Stimulated activated CD4-positive, alpha-beta T cell treated with anti-CD3 and anti-CD28 coated beads, TNF-alpha, amount 100 ng/mL, for 24 hours (primary cell): ENCODE measurements at places on chromosomes 2 and 18.

DNA sequence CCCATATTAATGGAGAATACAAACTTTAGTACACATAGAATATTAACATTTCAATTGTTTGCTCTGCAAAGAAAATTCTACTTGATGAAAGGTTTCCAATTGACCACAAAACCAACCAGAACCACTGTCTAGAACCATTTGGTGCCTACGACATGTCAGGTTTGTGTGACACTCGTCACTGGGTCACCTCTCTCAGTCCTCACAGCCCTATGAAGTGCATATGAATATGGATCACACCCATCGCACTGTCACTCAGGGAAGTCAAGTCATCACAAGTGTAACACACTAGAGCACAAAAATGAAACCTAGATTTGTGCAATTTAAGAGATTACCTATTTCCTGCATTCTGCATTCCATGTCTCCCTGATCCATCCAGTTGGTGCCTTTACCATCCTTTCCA, 43.7 kb downstream of the PTPN2 start:
- no peak for DNase-seq

DNA sequence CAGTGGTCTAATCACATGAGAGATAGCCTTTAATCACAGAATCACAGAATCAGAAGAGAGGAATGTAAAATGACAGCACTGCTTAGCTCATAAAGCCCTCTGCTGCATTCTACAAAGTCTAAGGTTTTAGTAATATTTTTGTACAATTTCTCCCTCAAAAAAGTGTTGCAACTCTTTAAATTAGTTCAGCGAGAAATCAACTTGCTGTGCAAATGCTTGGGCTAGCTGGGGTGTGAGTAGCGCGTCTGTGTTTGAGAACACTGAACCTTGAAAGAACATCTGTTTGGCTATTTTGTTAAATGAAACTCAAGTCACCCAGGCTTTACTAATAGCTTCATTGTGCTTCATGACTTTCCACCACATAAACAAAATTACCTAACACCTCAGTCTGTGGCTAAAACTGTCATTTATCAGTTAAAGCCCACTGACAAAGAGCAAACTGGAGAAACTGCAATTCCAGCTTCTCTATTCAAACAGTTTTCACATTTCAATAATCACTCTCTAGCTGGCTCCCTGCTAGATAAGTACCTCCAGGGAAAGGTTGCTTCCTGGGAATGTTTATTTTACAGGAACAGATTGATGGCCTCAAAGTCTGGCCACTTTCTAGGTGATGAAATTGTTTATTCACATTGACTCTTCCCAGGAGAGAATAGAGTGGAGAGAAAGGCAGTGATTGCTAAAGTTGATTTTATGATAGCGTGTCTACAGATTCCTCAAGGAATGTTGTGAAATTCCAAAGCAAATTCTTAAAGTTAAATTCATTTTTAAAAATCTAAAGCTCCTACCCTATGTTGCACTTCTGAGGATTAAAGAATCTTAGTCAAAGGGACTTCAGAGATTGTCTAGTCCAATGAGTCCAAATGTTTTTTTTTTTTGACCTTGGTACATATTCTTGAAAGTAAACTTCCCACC, 36.0 kb upstream of the STAT1 start:
- DNase-seq = no peak

DNA sequence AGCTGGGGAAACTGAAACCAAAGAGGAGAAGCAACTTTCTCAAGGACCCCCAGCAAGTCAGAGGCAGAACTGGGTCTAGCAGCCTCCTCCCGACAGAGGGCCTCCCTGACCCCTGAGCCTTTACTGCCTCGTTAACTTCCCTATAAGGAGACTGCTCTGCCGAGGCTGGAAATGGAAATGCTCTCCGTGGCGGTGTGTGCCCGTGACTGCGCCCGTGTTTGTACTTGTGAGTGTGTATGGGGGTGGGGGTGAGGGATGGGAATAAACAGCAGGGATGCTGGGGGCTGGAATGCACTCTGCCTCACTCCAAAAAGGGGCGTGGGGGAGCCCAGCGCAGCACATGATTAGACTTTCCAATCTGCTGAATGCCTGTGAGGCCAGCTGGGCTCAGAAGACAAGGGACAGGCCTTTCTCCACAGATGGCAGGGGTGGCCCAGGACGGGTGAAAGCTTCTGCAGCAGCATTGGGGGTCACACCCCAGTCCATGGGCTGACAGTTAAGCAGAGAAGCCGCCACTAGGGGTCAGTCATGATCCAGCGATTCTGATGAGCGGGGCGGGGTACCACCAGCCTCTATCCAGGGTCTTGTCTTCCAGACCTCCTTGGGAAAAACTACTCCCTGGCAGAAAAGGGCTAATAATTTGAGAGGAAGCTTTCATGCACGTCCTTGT, 26.8 kb downstream of the MPHOSPH10 start:
- peak; percentile 25 for DNase-seq

GRCh38 chr18:14768241-14768640, 20.3 kb downstream of the ANKRD30B start:
- no peak for DNase-seq

DNA sequence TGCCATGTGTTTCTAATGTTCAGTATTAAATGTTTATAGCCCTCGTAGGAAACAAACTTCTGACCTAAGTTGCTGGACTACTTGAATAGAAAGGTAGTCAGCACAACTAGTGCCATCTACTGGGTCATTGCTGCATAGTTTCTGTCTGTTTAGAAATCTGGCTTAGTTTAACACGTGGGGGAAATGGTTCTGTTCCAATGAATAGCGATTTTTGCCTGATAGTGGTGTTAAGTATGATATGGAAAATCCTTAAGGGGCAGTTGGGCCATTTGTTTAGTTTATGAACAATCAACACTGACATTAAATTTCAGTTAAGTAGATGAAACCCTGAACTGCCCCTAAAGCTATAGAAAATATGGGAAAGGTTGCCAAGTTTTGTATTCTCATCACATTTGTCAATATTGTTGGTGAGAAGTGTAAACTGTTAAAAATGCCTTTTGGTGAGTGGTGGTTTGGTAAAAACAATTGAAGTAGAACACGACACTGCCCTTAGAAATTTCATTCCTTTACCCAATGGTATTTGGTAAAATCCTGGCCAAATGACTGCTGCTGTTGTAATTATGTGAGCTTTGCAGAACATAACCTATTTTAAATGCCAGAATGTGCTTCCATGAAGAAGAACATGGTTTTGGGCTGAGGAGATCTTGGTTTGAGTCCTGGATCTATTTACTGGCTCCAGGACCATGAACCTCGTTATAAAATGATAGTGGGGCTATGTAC, 13.2 kb downstream of the NABP1 start:
- no peak for DNase-seq

DNA sequence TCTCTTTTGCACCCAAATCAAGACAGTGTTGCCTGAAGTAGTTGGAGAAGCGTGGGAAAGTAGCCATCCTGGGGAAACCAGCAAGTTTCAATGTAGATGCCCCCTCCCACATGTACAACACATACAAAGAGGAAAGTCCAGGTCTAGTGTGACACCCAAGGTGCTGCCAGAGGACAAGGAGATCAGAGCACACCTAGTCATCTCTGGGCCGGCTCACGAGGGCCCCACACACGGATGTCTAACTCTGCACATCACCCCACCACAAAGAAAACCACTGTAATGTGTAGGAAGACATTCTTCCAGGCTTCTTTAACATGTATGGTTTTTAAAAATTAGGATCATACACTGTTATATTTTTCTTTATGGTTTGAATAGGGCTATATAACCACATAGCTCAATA, 21.6 kb downstream of the PARD6G start:
- no peak for DNase-seq

DNA sequence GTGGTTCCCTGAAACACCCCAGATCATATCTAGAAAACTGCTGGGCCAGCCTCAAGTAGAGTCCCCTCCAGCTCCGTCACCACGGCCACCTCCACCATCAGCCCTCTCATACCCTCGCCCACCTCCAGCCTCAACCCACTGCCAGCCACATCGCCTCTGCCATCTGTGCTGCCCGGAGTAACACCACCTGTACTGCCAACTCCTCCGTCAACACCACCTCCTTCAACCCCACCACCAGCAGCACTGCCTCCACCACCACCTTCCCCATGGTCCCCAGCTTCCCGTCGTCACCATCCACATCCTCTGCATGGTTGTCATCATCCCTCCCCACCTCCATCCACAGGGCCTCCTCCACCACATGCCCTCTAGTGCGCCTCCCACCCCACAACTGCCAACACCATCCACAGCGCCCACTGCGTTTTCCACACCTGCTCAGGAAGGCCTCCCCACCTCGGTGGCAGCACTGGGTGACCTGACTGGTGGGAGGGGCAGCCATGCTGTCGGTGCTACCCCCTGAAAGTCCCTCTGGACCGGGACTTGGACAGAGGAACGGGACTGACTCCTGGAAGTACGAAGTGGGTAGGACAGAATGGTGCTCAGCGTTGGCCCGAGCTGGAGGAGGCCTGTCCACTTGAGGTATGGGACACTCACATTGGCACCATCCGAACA, 1.6 kb downstream of the SNED1 start:
- DNase-seq = no peak

GRCh38 chr2:30706534-30707303, 100.5 kb downstream of the CAPN13 start:
- peak; percentile 65 for DNase-seq

DNA sequence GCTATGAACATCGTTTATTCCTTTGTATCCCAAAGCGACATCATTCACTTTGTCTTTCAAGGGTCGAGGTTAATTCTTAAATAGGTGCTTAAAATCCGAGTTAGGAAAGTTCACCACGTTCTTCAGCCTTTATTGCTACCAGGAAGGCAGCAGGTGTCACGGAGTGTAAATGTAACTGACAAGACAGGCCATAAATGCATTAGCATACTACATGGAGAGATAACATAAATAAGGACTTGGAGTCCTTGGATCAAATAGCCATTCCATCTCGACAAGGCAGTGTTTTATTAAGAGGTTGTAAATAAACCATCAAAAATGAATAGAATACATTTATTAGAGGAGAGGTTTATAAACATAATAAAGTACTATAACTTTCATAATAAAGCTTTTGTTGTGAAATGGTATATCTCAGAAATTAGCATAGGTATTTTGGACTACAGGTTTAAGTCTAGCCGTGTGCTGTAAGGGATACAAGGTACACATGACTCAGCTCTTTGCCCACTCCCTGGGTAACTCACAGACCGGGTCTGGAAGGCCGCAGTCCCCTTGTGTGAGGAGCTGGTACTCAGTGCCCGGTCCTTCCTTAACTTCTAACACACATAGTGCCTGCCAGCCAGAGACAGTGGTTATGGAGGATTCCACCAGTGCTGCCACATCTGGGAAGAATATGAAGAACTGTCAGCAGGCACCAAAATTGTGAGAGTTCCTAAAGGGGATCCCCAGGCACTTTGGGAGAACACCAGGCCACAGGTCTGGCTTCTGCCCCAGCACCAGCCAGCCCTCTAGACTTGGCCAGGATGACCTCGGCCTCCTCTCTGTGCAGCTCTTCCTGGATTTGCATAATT, 29.4 kb downstream of the CAPN13 start:
- DNase-seq = no peak

DNA sequence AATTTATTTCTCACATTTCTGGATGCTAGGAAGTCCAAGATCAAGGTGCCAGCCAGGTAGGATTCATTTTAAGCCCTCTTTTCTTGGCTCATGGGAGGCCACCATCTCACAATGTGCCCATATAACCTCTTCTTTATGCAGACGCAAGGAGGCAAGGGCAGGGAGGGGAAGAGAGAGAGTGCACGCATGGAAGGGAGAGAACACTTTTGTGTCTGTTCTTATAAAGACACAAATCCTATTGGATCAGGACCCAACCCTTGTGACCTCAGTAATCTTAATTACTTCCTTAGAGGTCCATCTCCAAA, 32.5 kb downstream of the CMPK2 start:
- no peak for DNase-seq

GRCh38 chr2:226608451-226608850, 191.2 kb downstream of the IRS1 start:
- no peak for DNase-seq

DNA sequence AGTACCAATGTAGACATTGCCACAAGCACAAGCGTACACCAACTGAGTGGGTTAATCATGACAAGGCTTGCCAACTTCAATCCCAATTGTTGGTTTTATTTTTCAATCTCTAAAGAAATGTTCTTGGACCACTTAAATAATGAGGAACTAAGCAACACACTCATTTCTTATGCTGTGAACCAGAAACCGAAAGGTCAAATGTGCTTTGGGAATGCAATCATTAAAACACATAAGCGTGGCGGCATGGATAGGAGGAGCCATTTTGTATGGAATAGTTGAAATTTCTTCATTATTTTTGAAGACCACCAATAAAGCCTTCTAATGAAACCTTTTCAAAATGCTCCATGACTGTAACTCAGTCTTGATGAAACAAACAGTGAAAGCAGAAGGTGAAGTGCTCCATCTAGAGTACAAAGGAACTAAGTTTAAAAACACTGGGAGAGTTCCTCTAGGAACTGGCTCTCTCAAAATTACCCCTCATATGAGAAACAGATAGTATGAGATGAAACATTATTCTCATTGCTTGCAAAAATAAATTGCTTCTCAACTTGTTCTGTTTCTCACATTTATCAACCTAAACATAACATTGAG, 113.2 kb upstream of the CHST9 start:
- no peak for DNase-seq

- DNase-seq = no peak
Observed at GRCh38 chr18:48293954-48294898, 115.0 kb downstream of the ZBTB7C start.

DNA sequence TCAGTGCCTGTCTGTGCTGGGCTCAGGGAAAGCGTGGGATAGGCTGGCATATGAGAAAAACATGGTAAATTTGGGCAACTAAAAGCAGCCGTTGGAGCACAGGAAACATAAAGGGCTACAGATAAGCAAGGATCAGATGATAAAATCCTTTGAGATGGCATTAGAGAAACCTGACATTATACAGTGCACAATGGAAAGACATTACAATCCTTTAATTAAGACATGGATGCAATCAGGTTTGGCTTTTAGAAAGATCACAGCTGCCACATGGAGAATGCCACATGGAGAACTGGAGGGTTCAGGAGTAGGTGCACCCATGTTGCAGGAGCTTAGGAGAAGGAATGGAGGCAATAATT, 117.3 kb downstream of the CDC42EP3 start:
- no peak for DNase-seq

DNA sequence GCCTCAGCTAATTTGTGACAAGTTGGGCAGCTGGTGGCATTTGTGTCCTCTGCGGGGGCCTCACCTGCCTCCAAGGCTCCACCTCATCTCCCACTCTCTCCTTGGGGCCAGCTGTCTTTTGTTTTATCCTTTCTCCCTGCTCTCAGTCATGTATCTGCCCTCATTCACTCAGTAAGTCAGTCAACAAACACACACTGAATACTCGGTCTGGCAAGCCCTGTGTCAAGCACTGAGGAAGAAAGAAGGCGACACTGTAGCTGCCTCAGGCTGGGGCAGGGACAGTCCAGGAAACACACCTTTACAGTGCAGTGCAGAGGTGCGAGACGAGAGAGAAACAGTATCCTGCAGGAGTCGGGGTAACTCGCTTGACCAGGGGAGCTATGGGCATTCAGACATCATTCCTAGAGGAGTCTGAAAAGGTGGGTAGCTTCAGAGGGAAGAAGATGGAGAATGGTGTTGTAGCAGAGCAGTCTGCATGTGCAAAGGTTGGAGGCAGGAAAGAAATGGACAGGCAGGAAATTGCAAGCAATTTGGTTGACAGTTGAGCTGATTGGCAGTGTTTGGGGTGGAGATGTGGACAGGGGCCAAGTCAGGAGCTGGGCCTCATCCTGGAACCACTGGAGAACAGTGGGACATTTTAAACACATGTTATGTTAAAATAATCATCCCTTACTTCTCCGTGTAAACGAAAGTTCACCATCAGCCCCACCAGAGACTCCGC, 34.9 kb downstream of the SCTR start:
- DNase-seq = no peak
